ENCODE measurements at places on chromosomes 3 and 15.

DNA sequence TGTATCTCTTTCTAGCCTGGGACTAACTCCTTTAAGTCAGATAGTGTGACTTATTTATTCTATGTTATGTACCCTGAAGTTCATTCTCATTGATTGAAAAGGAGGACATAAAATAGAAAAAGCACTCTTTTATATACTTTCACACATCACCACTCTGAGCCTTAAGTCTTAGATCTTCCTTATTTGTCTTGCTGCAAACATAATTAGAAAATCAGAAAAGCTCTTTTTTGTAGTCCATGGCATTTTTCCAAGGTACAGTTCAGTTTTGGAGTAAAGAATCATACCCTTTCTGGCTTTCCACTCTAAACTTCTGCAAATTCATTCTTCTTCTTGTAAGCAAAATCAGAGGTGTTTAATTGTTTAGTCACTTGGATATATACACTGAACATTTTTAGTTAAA is 75.5 kb downstream of the AKAP13 start:
- no peak for DNase-seq

DNA sequence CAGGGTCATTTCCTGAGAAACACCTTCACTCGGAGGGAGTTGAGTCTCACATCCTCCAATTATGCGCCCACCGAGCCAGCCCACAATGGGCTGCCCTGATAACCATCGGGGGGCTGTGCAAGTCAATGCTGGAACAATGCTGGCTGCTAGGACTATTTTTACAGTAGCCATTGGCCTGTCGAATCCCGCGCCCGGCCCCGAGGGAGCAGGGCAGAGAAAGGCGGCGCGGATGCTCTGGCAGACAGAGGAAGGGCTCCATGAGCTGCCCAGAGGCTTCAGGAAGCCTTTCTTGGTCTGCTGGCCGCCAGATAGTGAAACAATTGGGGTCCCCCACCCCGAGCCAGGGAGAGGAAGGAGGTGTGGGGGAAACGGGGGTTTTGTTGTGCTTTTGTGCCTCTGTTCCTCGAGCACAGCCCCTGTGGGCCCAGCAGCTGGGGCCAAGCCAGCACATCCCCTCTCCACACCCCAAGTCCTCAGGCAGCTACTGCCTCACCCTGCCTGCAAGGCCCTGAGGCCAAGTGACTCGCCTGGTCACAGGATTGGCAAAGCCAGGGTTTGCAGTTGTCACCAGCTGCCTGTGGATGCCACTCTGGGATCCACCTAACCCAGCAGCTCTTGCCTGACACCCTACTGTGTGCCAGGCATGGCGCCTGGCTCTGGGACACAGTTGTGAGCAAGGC is 39.0 kb downstream of the SLC6A6 start:
- DNase-seq = no peak

GRCh38 chr15:36426691-36427090 is 152.7 kb upstream of the CDIN1 start:
- no peak for DNase-seq

- DNase-seq = no peak
These were observed 125.5 kb downstream of the DIPK2A start for GRCh38 chr3:144097163-144097562.

- no peak for DNase-seq
These were observed 11.7 kb downstream of the TRAIP start for GRCh38 chr3:49844464-49845183.

GRCh38 chr3:107986505-107986904 is 104.3 kb downstream of the CD47 start:
- DNase-seq = no peak

GRCh38 chr15:36230776-36231175 is 348.6 kb upstream of the CDIN1 start:
- no peak for DNase-seq

- DNase-seq = no peak
These were observed 8.9 kb downstream of the TAGLN3 start for GRCh38 chr3:112007633-112008032.

DNA sequence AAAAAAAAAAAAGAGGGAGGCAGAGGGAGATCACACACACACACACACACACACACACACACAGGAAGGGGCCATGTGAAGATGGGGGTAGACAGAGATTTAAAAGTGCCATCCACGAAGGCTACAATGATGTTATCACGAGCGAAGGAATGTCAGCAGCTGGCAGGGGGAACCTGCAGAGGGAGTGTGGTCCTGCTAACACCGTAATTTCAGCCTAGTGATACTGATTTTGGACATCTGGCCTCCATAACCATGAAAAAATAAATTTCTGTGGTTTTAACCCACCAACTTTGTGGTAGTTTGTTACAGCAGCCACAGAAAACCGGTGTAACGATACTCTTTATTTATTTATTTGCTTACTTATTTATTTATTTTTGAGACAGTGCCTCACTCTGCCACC is 76.0 kb downstream of the TMCO5A start:
- no peak for DNase-seq

DNA sequence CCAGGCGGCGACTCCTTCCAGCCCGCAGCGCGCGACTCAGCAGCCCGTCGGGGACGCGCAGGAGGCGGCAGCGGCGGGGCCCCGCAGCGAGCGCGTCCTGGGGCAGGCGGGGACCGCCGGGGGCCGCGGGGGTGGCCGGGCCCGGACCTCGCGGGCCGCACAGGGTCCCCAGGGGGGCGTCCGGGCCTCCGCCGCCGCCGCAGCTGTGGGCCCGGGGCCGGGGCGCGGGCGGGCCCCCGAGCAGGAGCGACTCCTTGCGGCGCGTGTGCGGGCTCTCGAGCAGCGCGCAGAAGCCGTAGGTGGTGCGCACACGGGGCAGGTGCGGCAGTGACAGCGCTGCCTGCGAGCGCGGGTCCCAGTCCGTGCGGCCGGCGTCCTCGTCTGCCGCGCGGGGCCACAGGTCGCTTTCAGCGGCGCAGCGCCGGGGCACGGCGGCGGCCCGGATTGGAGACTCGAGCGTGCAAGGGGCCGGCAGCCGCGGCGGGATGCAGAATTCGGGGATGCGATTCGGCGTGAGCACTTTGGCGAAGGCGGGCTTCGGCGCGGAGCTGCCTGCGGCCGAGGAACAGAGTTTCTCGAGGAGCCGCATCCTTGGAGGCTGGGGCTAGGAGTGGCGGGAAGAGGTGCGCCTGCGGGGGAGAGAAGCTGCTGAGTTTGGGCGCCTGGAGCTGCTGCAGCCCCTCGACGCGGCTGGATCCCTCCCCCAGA is 535 bp downstream of the C2CD4B start:
- DNase-seq = no peak

GRCh38 chr15:56369234-56369633 is 4.0 kb downstream of the TEX9 start:
- no peak for DNase-seq

DNA sequence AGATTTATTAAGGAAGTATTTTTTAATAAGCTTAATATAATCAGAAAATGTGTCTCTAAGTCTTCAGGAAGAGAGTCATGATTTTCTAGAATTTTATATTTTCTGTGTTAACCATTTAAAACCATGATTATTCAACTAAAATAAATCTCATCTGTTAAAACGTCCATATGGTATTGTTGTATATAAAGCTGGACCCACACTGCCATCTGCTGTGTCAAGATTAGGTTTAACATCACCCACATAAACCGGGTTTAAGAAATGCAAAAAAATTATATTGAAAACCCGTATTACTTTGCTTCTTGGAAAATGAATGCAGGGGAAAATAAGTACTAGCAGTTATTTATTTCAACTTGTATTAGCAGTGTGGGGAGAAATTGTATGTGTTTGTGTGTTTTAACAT is 9.5 kb upstream of the CCDC66 start:
- DNase-seq = no peak

GRCh38 chr15:69400850-69401249 is 13.3 kb upstream of the KIF23 start:
- no peak for DNase-seq

DNA sequence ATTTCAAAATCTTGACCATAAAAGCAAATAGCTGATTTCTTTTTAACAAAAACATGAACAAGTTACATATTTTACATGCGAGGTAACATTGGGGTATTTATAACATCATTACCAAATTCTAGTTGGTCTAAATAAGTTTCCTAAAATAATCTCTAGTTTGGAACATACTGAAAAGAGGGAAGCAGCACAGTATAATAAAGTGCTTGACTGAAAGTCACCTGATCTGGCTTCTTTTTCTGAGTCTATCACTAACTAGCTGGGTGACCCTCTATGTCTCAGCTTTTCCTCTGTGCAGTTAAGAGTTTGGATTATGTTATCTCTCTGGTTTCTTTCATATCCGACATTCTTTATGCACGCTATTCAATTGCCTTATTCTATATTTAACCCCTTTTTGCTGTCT is 19.8 kb upstream of the CNTN4 start:
- DNase-seq = no peak

- no peak for DNase-seq
These were observed 216.9 kb upstream of the THBS1 start for GRCh38 chr15:39363761-39364586.

GRCh38 chr3:111311126-111311525 is 230.9 kb upstream of the CD96 start:
- no peak for DNase-seq

GRCh38 chr15:31021067-31021665 is 29.7 kb upstream of the MTMR10 start:
- DNase-seq = no peak

- DNase-seq = no peak
These were observed 173.6 kb upstream of the UMPS start for GRCh38 chr3:124556636-124557035.

DNA sequence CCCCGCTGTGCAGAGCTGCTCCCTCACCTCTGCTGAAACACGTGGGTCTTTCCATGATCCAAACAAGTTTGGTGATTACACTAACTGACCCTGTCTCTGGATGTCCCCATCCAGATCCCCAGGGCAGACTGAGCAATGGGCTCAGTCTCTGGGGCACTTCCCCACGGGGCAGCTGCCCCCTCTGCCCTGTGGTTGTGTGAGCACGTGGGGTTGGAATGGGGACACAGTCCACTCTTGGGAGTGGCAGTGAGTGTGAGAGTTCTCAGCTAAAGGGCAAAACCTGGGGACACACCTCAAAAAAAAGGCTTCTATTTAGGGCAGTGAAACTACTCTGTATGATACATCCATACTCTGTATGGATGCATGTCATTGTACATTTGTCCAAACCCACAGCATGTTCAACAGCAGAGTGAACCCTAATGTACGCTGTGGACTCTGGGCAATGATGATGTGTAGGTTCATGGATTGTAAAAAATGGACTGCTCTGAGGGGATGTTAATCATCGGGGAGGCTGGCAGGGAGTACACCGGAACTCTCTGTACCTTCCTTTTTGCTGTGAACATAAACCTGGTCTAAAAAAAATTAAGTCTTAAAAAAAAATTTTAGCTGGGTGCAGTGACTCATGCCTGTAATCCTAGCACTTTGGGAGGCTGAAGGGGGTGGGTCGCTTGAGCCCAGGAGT is 49.9 kb upstream of the BLM start:
- no peak for DNase-seq

DNA sequence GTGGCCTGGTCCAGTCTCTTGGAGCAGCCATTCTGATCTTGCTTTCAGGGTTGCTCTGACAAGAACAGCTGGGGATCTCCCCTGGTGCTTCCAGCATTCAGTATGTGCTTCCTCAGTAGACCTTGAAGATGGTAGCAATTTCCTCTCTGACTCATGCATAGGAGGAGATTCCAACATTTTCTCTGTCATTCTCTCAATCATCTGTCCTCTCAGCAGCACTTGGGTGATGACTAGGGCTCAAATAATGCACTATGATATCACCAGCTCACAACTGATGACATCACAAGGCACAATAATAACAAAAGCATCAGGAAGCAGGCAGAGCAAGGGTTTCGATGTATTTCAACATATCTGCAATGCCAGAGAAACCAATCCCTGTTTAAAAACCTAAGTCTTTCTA is 52.7 kb downstream of the NFKBIZ start:
- DNase-seq = no peak

DNA sequence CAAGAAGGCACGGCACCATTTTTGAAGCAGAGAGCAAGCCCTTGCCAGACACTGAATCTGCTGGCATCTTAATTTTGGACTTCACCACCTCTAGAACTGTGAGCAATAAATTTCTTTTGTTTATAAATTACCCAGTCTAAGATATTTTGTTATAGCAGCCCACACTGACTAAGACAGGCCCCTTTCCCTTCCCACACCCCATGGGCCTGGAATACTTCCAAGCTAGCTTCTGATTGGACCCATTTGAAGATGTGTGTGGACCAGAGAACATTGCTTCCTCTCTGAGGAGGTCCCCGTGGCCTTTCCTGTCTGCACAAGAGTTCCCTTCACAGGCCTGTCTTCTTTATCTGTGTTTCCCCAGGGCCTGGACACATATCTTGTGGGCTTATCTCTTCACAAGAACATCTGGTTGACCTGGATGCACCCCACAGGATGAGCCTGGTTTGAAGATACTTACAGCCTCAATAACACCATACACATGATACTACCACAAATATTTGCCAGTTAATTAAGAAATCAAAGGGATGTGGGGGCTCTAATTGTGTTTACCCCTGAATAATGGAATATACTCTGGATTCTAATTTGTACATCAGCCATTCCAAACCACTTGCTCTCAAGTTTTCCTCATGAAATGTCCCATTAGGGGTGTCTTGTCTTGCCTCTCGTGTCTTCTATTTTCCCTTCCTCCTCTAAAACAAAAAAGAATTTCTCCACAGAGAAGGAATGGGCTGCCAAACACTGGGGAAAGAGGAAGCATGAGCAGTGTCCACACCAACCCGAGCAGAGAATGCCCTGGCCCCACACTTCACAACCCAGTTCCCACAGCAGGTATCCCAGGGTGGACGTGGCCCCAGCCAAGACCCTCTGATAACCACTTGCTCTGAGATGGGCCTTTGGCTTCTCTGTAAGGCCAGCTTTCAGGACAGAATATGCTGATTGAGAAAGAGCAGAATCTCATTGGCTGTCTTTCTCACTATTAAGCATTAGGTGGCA is 42.5 kb downstream of the GLB1 start:
- peak; percentile 38 for DNase-seq

- DNase-seq = no peak
These were observed 1.6 kb upstream of the PLOD2 start for GRCh38 chr3:146162561-146162960.

DNA sequence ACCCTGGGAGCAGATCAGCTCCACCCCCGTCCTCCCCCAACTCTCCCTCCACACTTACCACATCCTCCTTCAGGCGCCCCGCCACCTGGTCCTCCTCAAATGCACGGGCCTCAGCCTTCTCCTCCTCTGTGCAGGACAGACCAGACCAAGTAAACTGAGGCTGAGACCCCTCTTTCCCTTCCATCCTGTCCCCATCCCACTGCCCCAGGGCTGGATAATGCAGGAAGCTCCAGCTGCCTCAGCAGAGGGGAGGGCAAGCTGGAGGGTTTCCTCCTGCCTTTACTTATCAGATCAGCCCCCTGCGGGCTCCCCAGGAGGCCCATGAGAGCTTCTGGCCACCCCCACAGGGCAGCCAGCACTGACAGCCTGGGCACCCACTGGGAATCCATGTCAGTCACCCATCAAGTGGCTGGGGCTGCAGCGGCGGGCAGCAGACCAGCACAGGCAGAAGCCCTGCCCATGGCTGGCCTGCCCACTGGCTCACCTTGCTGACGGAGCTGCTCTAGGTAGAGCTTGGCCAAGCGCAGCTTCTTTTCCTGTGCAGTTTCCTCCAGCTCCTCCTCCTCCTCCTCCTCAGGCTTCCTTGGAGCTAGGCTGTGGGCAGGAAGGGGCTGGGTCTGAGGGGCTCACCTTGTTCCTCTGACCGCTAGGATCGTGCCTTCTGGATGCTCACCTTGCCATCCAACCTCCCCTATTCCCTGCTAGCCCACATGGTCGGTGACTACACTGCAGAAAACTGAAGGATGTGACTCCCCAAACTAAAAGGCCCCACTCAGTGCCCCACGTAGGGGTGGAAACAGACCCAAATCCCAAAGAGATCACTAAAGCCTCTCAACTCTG is 3.9 kb downstream of the RRP9 start:
- no peak for DNase-seq

- no peak for DNase-seq
These were observed 86.4 kb downstream of the WWTR1 start for GRCh38 chr3:149571381-149571780.

Measured in pons (tissue), 1 donor.